Adipocyte (in vitro differentiated cells): ENCODE measurements at places on chromosomes 5 and 9.

- DNase-seq = no peak
Measured at GRCh38 chr9:123074628-123075027, 41.2 kb downstream of the GPR21 start.

DNA sequence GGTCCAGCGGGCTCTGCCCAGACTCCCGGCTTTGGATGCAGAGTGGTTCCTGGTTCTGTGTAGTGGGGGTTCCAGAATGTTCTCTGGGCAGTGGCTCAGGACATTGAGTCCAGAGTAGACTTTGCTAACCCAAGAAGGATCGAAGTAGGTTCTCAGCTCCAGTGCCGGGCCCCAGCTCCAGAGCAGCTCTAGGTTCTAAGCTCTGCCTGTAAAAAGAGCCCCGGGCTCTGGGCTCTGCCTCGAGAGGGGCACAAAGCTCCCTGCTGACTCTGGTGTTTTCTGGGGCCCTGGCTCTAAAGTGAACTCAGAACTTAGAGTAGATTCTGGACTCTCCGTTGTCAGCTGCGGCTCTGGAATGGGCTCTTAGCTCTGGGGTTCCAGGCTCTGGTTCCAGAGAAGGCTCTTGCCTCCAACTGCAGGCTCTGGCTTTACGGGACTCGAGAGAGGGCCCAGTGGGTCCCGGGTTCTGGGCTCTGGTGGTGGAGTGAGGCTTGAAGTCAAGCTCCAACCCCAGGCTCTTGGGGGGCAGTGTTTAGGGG is 414 bp downstream of the WDR38 start:
- no peak for DNase-seq

DNA sequence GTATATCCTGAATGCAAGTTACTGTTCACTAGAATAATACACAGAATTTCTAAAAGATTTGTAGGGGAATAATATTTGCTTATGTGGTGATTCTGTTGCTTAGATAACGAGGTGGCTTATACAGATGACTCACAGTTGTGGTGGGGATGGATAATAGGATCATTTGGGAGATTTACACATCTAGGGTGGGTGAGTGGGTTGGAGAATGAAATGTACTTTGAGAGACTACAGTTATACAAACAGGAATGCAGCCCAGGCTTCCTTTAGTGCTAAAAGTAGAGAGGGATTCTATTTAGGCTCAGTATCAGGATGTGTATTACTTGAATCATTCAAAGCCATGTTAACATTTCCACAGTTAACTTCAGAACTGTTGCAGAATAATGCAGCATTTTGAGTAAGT is 1.8 kb downstream of the CTXN3 start:
- DNase-seq = peak; percentile 56

DNA sequence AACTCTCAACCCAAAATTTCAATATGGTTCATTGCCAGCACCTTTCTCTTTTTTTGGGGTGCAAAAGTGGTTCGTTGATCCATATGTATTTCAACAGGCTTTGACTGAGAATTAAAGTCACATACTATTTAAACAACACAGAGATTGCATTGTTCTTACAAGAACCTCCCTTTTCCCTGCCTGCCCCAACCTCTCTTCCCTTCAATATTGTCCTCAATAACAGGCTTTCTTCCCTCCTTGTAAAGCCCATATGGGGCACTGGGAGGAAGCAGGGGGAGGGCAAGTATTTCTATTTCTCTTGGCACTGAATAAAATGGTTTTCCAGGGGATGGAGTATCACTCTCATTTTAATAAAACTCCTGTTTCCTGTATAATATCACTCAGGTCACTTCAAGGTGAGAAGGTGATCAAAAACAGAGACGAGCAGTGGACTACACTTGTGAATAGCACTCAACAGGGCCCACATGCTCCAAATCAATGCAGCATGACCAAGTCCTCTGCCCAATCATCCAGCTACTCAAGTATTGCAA is 65.1 kb downstream of the EFNA5 start:
- no peak for DNase-seq

DNA sequence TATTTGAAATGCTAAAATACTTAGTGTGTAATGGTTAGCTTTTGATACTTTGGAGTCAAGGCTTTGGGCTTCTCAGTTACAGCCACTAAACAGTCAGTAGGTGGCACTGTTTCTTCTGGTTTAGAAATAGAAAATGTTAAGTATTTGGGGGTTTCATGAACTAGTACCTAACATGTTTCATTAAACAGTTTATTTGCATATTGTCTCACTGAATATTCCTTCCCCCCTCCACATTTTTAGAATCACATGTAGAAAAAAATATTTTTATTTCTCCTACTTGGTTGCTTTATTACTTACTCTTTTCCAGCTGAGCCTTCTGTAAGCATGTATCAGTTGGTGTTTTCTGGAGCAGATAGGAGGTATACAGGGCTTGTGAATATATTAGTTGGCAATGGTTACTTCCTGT is 48.0 kb downstream of the IPO11 start:
- peak; percentile 84 for DNase-seq
